Activated CD8-positive, alpha-beta T cell treated with anti-CD3 and anti-CD28 coated beads for 36 hours (primary cell): ENCODE measurements at places on chromosomes 2 and 18.
A peak's percentile ranks its signal among the peaks of the same experiment; 100 is the strongest.

- DNase-seq = no peak
- no peak overlapping the region for H3K4me3 ChIP-seq
- H3K4me1 ChIP-seq = no peaks in the 10 kb centered on the region
- no peak overlapping the region for H3K27ac ChIP-seq
- no peaks in the 10 kb centered on the region for H3K27me3 ChIP-seq
These were observed 171.1 kb upstream of the NRP2 start for GRCh38 chr2:205511221-205511620.

GRCh38 chr2:241863536-241863954 lies 4.9 kb upstream of the PDCD1 start:
- H3K27me3 ChIP-seq = peaks cover 22% of the 10 kb centered on the region
- DNase-seq = peak; percentile 82
- H3K27ac ChIP-seq = peak overlapping the region; percentile 84
- peaks cover 81% of the 10 kb centered on the region for H3K4me1 ChIP-seq

DNA sequence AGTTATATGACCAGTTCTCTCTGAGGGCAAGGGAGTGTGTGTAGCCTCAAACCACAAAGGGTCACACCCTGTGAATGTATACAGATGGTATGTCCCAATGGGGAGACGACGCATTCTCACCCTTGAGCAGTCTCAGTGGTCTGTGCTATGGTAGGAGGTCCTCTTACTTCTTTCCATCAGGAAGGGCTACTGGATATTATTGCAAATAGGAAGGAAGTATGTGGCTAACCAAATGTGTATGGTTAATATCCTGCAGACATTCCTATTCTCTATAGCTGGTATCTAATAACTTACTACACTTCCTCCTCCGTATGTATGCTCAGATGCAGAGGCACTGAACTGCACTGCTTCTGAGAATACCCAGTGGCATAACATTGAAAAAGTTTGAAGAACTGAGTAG lies 306.7 kb upstream of the CCDC68 start:
- H3K36me3 ChIP-seq = no peaks in the 10 kb centered on the region
- H3K4me3 ChIP-seq = no peak overlapping the region
- no peak overlapping the region for H3K27ac ChIP-seq
- H3K27me3 ChIP-seq = no peaks in the 10 kb centered on the region
- DNase-seq = no peak

- peaks cover 36% of the 10 kb centered on the region for H3K36me3 ChIP-seq
- peaks cover 4% of the 10 kb centered on the region for H3K4me1 ChIP-seq
- no peak overlapping the region for H3K4me3 ChIP-seq
- H3K27ac ChIP-seq = peak overlapping the region; percentile 9
- no peak for DNase-seq
These were observed 41.1 kb downstream of the RAB3GAP1 start for GRCh38 chr2:135093193-135093592.

GRCh38 chr2:220512419-220512818 lies 885.0 kb downstream of the SLC4A3 start:
- no peaks in the 10 kb centered on the region for H3K27me3 ChIP-seq
- H3K36me3 ChIP-seq = no peaks in the 10 kb centered on the region
- H3K4me3 ChIP-seq = no peak overlapping the region
- H3K4me1 ChIP-seq = no peaks in the 10 kb centered on the region

DNA sequence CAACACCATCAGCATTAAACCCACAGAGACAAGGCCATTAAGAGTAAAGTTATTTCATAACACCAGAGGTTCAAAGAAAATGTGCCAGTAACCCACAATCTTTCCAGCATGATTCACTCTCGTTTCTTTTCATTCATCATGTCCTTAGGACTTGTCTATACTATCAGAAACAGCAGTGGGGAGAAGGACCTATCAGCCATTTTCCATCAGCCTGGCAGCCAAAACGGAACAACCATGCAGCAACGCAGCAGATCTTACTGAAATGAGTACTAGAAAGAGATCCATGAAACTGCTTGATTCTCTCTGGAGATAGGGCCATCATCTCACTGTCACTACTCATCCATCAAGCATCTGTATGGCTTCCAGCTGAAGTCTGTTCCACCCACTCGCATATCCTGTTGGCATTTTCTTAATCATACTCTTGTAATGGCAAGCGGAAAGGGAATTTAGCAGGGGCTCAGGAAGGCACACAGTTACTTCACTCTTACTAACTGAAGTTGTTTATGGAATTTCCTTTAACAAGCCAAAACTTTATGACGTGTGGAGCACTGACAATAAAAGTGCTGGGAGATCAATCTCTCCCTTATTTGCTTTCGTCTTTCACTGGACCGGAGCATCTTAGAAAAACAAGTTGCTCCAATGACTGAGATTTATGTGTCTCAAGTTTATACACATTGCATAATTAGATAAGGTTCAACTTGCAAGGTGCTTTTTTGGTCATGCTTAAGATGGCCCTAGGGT lies 69.7 kb downstream of the EPHA4 start:
- no peaks in the 10 kb centered on the region for H3K27me3 ChIP-seq
- H3K4me1 ChIP-seq = peaks cover 6% of the 10 kb centered on the region
- H3K4me3 ChIP-seq = no peak overlapping the region
- no peak overlapping the region for H3K27ac ChIP-seq
- H3K36me3 ChIP-seq = no peaks in the 10 kb centered on the region
- DNase-seq = no peak

DNA sequence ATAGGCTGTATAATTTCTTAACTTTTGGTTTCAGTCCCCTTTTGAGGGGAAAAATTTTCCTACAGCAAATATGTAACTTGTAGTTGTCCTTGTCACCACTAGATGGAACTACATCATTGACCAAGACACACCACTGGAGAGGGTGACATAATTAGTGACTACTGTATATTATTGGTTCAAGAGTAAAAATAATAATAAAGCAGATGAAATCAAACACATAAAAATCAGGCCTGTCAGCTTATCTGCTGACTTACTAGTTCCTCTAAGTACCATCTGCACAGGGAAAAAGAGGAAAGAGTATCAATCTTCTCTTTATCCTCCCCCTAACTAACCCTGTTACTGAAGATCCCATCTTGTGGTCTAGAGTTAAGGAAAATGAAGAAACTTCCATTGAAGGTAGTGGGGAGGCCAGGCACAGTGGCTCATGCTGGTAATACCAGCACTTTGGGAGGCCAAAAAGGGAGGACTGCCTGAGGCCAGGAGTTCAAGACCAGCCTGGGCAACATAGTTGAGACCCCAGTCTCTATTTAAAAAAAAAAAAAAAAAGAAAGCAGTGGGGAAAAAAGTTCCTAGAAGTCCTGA lies 29.6 kb upstream of the ENOSF1 start:
- no peak overlapping the region for H3K27ac ChIP-seq
- no peak overlapping the region for H3K4me3 ChIP-seq
- H3K27me3 ChIP-seq = no peaks in the 10 kb centered on the region
- peaks cover 42% of the 10 kb centered on the region for H3K36me3 ChIP-seq

DNA sequence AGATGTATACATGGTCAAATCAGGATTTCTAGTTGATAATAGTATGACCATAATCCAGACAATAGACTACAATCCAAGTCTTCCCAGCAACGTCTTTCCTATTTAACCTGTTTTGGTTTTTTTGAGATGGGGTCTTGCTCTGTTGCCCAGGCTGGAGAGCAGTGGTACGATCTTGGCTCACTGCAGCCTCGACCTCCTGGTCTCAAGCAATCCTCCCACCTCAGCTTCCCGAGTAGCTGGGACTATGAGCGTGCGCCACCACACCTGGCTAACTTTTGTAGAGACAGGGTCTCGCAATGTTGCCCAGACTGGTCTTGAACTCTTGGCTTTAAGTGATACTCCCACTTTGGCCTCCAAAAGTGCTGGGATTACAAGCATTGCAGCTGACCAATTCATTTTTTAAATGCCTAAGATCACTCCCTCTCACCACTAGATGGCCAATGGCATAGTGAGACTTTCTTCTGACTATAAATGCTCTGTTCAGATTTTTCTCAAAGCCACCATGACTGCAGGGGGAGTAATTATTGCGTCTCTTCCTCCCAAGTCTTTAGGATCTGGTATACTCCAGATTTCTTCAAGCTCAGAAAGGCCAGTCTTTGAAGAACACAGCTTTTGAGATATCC lies 47.6 kb downstream of the HNRNPLL start:
- no peaks in the 10 kb centered on the region for H3K27me3 ChIP-seq
- peaks cover under 1% of the 10 kb centered on the region for H3K36me3 ChIP-seq
- H3K4me1 ChIP-seq = peaks cover 19% of the 10 kb centered on the region
- H3K27ac ChIP-seq = no peak overlapping the region
- no peak for DNase-seq
- no peak overlapping the region for H3K4me3 ChIP-seq

GRCh38 chr2:158997037-158997790 lies 28.8 kb downstream of the TANC1 start:
- no peak overlapping the region for H3K4me3 ChIP-seq
- H3K36me3 ChIP-seq = no peaks in the 10 kb centered on the region
- peaks cover 2% of the 10 kb centered on the region for H3K4me1 ChIP-seq
- H3K27me3 ChIP-seq = no peaks in the 10 kb centered on the region
- H3K27ac ChIP-seq = no peak overlapping the region

DNA sequence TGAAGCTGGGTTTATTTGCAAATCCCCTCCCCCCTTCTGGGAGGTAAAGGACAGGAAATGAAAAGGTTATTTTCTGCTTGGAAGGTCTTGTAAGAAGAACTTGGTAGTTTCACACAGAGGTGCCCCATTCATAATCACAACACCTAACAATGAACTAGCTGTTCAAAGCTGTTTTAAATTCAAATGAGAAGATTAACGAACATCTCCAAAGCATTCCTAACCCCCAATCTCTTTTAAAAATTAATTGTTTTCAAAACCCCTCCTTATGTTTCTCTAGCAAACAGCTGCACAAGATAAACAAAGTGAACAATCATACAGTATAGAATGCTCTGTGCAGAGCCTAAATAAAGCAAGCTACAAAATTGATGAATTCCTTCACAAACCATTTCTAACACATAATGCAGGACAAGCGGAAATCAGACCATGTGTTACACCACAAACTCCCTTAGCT lies 271.4 kb downstream of the SATB2 start:
- H3K27me3 ChIP-seq = no peaks in the 10 kb centered on the region
- H3K36me3 ChIP-seq = no peaks in the 10 kb centered on the region
- no peak for DNase-seq
